ENCODE measurements at places on chromosomes 2 and 18.
A peak's percentile ranks its signal among the peaks of the same experiment; 100 is the strongest.

DNA sequence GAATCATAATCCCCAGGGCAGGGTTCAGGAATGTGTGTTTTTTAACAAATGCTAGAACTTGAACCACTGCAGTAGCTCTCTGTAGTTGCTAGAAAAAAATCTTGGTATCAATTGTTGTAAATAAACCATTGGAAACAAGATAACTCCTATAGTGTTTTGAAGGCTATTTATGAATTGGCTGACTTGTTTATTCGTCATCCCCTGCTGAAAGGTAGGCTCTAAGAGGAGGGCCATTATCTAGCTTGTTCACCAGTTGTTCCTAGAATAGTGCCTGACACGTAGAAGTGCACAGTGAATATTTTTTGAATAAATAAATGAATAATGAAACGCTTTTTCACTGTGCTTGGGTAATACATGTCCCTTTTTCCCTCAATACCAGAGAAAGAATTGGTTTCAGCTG, 211.4 kb downstream of the BABAM2 start:
- no peak for DNase-seq

DNA sequence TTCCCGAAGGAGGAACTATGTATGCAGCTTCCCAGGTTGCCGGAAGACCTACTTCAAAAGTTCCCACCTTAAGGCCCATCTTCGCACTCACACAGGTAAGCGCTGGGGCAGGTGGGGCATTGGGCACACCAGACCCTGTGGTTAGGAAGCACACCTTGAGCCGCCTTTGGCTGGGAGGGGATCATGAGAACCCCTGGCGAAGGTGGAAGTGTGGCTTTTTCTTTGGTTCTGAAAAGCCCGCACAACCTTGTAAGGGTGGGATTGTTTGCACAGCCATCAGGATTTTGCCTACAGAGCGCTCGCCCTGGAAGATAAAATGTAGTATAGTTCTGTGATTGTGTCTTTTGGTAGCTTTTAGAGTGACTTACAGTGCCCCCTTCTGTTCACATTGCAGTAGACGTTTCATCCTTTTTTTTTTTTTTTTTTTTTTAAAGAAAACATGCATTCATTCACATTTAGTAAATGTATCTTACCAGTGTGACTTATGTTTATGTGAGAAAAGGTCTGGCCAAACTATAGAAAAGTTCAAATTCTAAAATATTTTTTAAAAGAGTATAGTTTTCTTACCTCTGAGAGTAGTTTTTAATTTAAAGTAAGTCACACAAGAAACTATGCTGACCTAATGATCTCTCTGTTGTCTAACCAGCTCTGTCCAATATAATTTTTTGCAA, 5.3 kb downstream of the KLF11 start:
- DNase-seq, result peak; percentile 66

DNA sequence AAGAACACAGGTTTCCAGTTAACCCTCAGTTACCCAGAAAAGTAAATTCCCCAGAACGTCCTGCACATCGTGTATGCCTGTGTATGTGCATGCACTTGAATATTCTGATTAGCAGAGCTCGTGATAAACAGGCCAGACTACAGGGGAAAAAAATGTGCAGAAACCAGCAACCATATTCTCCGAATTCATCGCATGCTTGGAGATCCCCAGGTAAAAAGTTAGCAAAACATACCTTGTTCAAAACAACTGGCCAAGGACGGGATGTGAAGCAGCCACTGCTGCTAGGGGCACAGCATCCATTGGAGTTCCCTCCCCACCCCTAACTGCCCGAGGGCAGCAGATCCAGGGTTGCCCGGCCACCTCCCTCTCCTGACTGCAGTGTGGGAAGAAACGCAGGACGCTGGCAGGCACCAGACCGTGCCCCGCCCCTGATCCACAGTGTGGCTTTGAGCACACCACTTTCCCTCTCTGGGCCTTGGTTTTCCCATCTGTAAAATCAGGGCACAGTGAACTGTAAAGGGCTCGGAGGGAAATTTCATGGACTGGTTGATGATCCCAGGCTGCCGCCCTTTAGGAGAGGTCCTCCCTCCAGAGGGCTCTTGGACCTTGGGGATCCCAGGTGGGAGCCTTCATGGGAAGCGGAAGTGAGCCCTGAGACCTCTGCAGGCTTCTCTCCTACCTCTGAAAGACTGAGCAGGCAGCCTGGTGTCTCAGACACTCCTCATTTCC, 11.9 kb upstream of the ARID5A start:
- DNase-seq, result no peak

DNA sequence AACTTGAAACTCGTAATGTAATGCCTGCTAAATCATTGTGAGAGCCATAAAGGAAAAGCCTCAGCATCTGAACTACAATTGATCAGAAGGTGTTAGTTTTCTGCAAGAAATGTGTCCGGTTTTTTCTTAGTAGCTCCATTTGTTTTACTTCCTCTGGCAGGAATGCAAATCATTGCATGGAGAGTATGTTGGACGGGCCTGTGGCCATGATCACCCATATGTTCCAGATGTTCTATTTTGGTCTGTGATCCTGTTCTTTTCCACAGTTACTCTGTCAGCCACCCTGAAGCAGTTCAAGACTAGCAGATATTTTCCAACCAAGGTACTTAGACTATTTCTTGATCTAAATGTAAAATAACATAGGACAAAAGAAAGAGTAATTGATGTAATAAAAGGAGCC, 126.6 kb downstream of the DPP4 start:
- DNase-seq, result no peak

- peak; percentile 93 for DNase-seq
These were observed 109.0 kb upstream of the SLC35G4 start for GRCh38 chr18:11500153-11501122.

- DNase-seq, result no peak
These were observed 101.1 kb downstream of the HS1BP3 start for GRCh38 chr2:20549691-20550348.

GRCh38 chr18:28178720-28179119, 1.8 kb upstream of the CDH2 start:
- peak; percentile 73 for DNase-seq

DNA sequence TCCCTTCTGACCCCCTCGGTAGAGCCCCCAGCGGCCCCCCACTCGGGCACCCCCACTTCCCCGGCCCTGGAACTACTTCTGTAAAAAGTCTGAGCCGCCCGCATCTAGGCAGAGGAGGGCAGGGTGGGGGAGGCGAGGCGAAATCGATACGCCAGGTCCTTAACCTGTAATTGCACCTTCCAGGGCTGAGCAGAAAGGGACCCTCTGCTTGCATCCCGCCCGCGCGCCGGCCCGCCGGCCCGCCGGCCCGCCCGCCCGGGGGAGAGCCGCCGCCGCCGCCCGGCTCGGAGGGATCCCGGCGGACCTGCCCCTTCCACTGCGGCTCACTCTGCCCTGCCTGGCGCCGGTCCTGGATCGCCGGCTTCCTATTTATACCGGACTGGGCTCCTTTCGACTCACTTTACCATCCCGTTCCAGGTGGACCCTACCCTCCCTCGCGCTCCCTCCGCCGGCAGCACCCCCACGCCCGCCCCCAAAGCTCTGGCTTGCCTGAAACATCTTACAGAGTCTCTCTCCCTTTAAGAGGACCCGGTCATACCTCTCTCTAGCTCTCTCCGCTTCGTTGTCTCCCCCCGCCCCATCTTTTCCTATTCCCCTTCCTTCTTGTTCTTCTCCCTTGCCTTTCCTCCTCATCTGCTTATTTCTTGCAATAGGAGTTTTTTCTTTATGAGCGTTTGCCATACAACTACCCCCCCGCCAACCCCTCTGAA, 797 bp downstream of the KLHL14 start:
- DNase-seq, result peak; percentile 60

DNA sequence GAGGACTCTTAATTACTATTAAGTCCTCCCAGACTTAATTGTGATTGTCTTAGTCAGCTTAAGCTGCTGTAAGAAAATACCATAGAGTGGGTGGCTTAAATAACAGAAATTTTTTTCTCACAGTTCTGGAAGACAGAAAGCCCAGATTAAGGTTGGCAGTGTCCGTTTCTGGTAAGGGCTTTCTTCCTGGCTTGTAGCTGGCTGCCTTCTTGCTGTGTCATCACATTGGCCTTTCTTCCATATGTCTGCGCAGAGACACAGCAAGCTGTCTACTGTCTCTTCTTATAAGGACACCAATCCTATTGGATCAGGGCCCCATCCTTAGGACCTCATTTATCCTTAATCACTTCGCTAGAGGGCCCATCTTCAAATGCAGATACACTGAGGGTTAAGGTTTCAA, 38.5 kb downstream of the ASXL3 start:
- DNase-seq, result no peak

GRCh38 chr2:187527262-187527661, 27.0 kb downstream of the TFPI start:
- peak; percentile 53 for DNase-seq

DNA sequence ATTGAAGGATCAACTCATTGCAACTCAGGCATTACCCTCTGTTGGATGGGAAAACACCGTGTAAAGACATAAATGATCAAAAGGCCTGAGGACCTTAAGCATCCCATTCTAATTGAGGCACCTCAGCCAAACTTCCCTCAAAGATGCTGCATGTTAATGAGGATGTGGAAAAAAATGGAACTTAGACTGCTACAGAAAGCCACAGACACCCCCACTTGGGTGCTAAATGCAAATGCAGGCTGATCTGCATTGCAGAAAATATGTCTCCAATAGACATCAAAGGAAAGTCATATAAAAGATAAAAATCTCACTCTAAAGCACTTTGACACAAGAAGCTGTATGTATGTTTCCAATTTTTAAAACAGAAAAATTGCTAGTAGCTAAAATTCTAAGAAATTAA, 504.7 kb downstream of the KCNJ3 start:
- DNase-seq, result no peak

DNA sequence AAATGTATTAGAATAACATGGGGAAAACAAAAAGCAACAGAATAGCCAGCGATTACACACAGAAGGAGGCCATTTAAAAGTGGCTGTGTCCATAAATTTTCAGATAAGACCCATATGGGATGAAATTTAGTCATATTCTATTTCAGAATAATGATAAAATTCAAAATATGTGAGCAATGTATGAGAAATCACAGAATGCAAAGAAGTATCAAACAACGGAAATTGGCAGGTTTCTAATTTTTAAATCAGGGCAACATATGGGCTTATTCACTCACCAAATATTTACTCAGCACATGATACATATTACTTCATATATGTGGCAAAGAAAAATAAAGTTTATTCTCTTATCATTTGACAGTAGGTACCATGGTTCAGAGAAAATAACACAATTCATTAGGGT, 208.5 kb downstream of the GRB14 start:
- no peak for DNase-seq

GRCh38 chr18:71849407-71849806, 694.7 kb downstream of the CBLN2 start:
- no peak for DNase-seq

- DNase-seq, result no peak
These were observed 69.5 kb upstream of the PELI1 start for GRCh38 chr2:64213532-64214275.

DNA sequence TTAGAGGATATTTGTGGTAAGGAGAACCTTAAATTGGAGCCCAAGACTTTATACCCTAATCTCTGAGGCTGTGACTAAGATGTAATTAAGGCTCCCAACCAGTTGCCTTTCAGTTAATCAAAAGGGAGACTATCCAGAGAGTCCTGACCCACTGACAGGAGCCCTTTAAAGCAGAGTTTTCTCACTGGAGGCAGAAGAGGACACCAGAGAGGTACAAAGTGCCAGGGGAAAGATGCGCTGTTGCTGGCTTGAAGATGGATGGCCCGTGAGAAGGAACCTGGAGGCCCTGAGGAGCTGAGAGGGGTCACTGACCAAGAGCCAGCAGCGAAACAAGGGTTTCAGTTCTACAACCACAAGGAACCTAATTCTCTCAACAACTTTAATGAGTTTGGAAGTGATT, 137.3 kb downstream of the TMEM131 start:
- DNase-seq, result no peak

GRCh38 chr2:15241201-15241600, 319.9 kb downstream of the NBAS start:
- no peak for DNase-seq

DNA sequence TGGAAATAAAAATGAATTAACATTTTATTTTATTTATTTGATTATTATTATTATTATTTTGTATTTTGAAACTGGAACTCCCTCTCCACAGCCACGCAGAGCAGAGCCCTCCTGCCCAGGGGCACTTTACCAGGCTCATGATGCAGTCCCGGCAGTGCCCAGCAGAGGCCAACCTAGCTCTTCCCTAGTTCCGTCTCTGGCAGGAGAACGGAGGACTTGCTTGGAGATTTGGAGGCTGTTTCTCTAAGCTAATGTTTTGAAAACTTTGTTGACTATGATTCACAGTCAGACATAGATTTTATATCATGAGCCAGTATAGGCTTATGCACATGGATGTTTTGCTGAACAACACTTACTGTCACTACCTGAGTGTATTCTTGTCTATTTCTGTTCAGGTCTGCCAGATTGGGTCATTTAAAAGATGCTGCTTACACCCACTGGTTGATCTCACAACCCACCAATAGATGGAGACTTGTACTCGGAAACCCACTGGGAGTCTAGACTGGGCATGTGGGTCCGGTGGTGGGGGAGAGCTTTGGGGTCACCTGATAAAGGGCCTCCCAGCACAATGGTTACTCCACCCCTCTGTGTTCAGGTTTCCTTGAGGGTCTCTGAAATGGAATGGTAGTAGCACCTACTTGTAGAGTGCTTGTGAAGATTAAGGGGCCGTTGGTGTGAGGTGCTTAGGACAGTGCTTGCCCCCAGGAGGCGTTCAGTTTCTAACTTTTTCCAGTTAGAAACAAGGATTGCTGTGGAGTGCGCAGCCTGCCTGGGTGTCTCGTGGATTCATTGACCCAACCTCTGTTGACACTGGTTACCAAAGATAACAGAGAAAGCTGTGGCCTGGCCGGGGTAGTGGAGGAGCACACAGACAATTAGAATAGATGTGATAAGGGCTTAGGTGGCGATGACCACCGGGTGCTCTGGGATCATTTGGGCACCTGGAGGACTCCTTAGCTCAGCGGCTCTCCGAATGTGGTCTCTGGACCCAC, 177.3 kb downstream of the HAUS1 start:
- peak; percentile 88 for DNase-seq

DNA sequence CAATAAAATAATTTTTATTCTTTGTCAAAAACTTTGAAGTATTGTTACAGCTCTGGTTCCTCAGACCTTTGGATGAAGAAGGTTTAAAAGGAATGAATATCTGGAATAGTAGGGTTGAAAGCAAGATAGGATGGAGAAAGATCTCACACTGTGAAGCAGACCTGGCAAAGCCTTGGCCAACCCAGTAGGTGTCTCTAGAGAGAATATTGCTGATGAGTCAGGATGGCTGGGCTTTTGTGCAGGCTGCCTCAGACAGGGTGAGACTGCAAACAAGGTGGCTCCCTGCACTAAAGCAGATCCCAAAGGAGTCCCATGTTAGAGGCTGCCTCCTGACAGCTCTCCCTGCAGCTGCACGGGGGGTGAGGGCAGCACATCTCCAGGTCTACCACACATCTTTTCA, 226.0 kb upstream of the ITGA4 start:
- DNase-seq, result no peak

- no peak for DNase-seq
These were observed 42.3 kb downstream of the SPRED2 start for GRCh38 chr2:65390134-65390533.

DNA sequence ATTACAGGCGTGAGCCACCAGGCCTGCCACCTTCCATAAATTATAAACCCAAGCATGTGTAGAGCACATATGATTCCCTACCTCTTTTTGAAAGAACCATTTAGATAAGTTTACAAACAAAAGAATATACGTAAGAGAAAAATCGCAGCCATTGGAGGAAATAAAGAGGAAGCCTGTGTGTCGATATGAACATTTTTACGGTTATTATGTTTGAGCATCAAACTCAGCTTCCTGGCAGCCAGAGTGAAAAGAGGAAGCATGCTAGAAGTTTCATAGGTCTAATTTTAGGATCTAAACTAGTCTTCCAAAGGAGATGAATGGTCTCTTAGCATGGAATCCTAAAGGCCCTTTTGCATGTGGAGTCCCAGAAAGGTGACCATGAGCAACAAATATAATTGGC, 104.3 kb downstream of the PLB1 start:
- no peak for DNase-seq
